Activated CD4-positive, alpha-beta memory T cell treated with anti-CD3 and anti-CD28 coated beads for 36 hours (primary cell): ENCODE measurements at places on chromosomes 6 and 20. TPM values are rescaled to one million over a fixed set of nuclear protein-coding genes. Genes with fewer than 3 reads are reported as not detected.

The RBCK1 gene
- 139 TPM for total RNA-seq

The FUT9 gene
- not detected for total RNA-seq

The TMEM170B gene
- 0.83 TPM for total RNA-seq

The ZNF184 gene
- total RNA-seq = 12.2 TPM

The SLC17A9 gene
- 9.5 TPM for total RNA-seq

The SF3B5 gene
- total RNA-seq = 162 TPM

The HCRTR2 gene
- not detected for total RNA-seq

The MICA gene
- 8.6 TPM for total RNA-seq

The GNAS-AS1 gene
- total RNA-seq = 1.3 TPM

The AGPAT4 gene
- total RNA-seq = 4.7 TPM
